Mesenteric fat pad (tissue), 1 donor: ENCODE measurements at places on chromosomes 7 and 10.
A peak's percentile ranks its signal among the peaks of the same experiment; 100 is the strongest.

DNA sequence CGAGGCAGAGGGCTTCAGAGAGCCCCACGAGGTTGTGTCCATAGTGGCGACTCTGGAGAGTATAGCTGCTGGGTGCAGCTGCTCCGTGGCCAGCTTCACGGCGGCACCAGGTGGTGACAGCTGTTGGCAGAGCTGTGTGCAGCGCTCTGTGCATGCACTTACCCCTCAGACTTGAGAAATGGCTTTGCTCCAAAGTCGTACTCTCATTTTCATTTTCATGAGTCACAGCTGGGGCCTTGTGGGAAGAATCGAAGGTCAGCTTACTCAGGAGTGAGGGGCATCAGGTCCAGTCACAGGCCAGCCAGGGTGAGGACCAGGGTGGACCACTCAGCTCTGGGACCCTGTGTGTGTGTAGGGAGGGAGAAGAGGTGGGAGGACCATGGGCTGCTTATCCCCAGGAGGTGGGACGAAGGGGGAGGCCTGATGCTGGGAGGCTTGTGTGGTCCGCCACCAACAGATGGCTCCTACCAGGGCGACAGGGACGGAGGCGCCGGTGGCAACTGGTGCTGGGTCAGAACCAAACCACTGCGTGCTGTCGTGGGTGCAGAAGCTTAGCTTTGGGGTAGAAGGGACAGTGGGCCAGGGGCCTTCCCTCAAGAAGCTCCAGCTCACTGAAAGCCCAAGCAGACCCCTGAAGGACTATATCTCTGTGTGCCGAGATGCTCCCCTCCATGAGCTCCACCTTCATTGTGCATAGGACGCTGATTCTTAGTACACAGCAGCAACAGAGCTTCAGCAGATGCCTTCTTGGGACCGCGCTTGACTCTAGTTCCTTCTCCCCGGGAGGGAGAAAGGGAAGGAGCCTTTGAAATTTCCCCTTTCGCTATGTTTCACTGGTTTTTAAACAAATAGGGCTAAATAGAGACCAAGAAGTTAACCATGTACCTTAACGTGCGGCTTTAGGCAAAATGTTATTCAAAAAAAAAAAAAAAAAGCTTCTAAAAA lies 225.0 kb downstream of the CELF2 start:
- no peak for DNase-seq

GRCh38 chr10:15531927-15532722 lies 161.0 kb upstream of the FAM171A1 start:
- no peak for DNase-seq

DNA sequence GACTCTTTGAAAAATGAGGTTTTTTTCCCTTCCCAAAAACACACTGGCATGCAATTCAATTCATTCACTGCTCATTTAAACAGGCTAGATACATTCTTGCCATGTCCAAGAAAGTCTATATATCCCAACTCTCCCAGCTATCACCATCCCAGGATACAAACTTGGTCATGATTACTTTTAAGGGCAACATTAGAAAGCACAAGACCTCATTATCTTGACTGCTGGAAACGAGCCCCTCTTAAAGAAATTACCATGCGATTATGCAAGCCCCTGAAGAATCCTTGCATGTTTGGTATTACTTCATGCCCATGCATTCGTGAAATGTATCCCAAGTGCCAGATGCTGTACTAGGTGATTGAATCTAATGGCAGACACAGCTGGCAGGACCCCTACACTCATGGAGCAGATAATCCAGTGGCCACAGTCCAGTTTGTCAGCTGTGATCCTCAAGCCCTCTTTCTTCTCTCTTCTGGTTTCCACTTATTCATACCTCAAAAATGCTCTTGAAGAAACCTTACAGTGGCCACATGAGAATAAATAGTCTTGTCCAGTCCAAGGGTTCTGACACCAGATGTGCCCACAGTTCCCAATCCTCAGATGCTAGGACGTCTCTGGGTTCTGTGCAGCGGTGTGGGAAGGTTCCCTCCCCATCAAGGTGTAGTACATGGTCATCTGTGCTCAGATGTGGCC lies 103.7 kb upstream of the HABP2 start:
- no peak for DNase-seq

DNA sequence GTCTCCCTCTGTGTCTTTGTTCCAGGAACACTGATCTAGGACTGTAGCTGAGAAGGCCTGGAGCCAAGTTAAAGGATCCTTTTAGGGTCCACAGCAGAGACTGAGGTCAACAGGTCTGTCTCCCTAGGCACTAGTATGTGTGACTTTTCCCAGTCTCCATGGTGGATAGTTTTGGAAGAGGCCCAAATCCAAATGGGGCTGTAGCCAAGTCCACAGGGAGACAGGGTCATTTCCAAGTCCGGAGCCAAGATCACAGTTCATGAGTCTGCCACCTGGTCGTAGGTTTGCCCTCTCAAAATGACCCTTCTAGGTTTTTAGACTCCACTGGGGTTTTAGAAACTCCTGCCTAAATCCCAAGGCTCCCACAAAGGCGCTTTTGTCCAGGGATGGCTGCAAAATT lies 16.8 kb downstream of the ZNF277 start:
- no peak for DNase-seq

- peak; percentile 68 for DNase-seq
Measured at GRCh38 chr10:633279-634245, 55.9 kb downstream of the DIP2C start.

DNA sequence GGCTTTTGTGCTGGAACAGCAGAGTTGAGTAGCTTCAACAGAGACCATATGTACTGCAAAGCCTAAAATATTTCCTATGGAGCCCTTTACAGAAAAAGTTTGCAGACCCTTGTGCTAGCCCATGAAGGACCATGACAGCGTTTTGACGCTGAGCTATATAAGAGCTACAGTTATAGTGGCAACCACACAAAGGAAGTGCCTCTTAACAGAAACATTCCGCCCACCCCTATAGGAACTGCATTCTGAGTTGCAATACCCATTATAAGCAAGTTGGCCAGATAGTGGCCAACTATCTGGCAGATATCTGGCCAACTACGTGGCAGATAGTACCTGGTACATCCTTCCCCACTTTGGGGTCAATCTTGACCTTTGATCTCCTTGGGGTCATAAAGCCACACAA lies 47.5 kb upstream of the DMBT1 start:
- DNase-seq = no peak

DNA sequence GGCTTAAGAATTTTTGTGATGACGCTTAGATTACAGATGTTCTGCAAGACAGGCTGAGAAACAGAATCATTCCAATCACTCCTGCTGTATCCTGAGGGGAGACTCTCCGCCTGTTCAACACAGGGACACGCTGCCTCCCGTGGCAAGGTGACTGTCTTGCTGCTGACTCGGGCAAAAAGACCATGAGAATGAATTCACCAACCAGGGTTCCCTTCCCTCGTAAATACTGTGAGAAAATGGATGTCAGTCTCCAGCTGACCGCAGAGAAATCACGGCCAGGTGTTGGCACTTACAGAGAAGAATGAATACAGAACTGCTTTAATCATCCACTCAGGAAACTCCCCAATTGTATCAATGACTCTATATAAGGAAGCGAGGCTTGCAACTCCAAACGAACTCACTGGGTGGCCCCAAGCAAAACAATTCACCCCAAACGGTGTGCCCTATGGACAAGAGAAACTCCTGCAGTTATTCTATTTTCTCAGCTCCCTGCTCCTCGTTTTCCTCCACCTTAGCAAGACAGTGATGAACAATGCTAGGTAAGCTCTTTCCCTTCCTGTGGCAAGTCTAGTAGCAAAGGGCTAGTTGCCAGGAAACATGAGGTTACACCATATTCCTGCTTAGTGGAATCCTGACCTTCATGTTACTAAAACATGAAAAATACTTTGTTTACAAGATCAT lies 22.8 kb downstream of the GNA12 start:
- DNase-seq = peak; percentile 35

- no peak for DNase-seq
Measured at GRCh38 chr7:98189559-98189958, 21.7 kb upstream of the BHLHA15 start.

DNA sequence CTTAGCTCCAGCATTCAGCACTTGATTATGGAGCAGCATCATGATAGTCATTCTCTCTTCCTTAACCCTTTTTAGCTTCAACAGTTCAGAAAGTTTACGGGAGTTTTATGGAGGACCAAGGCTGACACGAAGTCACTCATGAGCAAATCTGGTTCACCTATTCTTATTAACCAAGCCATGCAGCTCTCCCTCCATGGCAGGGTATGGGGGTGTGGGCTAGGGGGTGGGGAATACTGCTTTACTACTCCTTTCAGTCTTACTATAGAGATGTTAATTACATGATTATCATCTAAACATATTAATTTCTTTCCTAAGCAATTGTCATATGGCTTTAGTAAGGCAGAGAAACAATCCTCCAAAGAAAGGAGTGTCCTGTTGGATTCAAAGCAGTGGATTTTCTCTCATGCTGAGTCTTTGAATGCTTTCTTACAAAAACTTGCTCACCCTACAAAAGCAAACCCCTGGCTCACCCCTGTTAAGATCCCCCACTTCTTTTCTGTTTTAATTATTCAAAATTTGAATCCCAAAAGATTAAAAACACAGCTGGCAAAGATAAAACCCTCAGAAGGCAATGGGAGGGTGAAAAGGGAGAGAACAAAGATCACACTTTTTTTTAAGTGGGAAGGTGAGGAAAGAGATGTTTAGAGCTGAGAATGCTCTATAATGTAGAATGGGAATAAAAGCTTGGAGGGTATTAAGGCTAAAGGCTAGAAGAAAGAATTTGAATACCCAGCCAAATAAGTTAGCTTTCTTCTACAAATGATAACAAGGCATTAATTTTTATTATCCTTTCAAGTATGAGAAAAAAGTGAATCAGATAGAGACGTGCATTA lies 46.4 kb upstream of the SEMA3E start:
- DNase-seq = no peak

GRCh38 chr10:112404617-112405016 lies 30.7 kb downstream of the ACSL5 start:
- DNase-seq = no peak

- peak; percentile 81 for DNase-seq
Measured at GRCh38 chr10:124262234-124262865, 156.4 kb downstream of the OAT start.

GRCh38 chr7:151888079-151889067 lies 11.5 kb upstream of the PRKAG2 start:
- no peak for DNase-seq

GRCh38 chr7:1569016-1569415 lies 816 bp downstream of the PSMG3 start:
- no peak for DNase-seq

DNA sequence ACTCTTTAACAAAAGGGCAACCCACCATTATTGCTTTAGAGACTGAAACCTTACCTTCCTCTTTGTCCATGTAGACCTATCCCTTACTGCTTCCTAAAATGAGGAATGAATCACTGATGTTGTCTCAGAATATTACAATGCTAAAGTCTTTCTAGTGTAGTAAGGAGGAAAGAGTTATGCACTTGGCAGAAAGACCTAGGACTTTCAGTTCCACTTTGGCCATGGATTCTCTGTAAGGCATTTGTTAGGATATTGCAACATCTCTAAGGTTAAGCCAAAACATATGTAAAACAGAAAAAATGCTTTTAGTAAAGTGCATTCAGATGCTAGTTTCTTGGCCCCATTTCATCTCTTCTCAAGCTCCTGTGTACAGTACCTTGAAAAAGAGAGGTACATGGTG lies 230.9 kb downstream of the PARD3 start:
- DNase-seq = no peak

GRCh38 chr7:101589976-101590662 lies 39.0 kb downstream of the MYL10 start:
- peak; percentile 67 for DNase-seq

- DNase-seq = no peak
Measured at GRCh38 chr7:142303650-142304049, 45.8 kb upstream of the PRSS58 start.

DNA sequence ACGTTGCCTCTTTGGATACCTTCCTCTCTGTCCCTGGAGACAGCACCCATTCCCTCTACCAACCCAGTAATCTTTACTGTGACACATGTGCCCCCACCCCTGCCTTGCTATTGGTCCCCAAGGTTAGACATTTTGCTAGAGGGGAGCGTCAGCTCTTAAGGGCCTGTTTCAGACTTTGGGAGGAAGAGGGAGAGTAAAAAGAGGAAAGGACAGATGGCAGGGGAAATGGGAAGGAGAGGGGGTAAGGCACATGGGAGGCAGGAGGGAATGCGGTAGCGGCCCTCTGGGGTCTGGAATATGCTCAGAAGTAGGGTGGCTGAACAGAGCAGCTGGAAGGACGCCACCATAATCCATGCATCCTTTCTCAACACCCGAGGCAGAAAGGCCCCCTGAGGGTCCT lies 12.2 kb downstream of the BLNK start:
- DNase-seq = no peak

GRCh38 chr10:133088956-133089800 lies 1.5 kb downstream of the ADGRA1 start:
- no peak for DNase-seq

GRCh38 chr10:4545062-4545461 lies 280.9 kb upstream of the AKR1E2 start:
- no peak for DNase-seq

GRCh38 chr7:126809188-126809587 lies 443.6 kb downstream of the GRM8 start:
- DNase-seq = no peak

GRCh38 chr10:77441353-77442166 lies 196.0 kb downstream of the KCNMA1 start:
- no peak for DNase-seq

DNA sequence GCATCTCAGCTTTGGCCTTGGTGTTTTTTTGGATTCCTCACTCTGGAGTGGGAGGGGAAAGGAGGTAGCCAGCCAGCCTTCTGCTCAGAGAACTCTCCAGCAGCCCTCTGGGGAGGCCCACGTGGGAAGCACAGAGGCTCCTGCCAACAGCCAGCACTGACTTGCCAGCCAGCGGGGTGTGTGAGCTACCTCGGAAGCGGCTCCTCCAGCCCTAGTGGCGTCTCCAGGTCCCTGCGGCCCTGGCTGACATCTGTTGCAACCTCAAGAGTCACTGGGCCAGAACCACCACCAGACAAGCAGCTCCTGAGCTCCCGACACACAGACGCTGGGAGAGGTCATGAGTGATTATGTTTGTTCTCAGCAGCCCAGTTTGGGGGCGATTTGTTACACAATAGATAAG lies 180.2 kb upstream of the FZD8 start:
- no peak for DNase-seq

DNA sequence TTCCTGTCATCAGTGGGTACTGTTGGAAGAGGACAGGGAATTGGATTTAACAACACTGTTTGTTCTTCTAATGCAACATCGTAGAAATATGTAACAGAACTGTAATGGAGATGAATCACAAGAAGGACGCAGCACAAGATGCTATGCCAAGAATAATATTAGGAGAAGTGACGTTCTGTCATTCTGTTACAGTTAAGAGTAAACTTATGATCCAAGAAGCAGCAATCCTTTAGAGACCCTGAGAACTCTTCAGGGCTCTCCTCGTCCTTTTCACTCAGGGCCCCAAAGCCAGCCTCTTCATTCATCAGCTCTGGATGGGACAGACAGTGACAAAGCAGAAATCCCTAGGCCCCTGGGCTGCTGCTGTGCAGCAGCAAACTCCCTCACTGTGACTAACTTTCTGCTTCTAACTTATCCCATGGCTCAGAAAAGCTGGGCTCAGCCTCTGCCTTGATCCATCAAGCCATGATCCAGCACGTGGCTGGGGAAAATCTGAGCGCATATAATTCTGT lies 8.7 kb upstream of the IL6 start:
- no peak for DNase-seq

GRCh38 chr7:1430056-1430845 lies 29.0 kb downstream of the MICALL2 start:
- DNase-seq = no peak
